Melanocyte of skin (primary cell): ENCODE measurements at places on chromosomes 2 and 18. TPM values are rescaled to one million over a fixed set of nuclear protein-coding genes. Genes with fewer than 3 reads are reported as not detected.

FIGN gene
- total RNA-seq: 2.8 and 4.0 TPM in 2 replicates

VWA3B gene
- total RNA-seq: not detected in 2 replicates

SCYGR4 gene
- not detected in 2 replicates for total RNA-seq

RMDN2 gene
- total RNA-seq: 15.5 and 21.8 TPM in 2 replicates

STON1 gene
- total RNA-seq: 1.0 and 1.8 TPM in 2 replicates

HTR2B gene
- 0.34 and 0.36 TPM in 2 replicates for total RNA-seq

AKAIN1 gene
- not detected in 2 replicates for total RNA-seq

MBP gene
- 189 and 397 TPM in 2 replicates for total RNA-seq

C2orf78 gene
- total RNA-seq: not detected in 2 replicates

C2orf68 gene
- total RNA-seq: 13.3 and 15.0 TPM in 2 replicates

PLA2R1 gene
- total RNA-seq: 1.4 and 4.7 TPM in 2 replicates

LYPD1 gene
- total RNA-seq: 122 and 204 TPM in 2 replicates

CRYBA2 gene
- total RNA-seq: 0.31 TPM in 1 of 2 replicates, not detected in the other

ERICH2 gene
- not detected in 2 replicates for total RNA-seq

FOXD4L1 gene
- total RNA-seq: 0.34 TPM in 1 of 2 replicates, not detected in the other

PROKR1 gene
- under 0.01 TPM in 1 of 2 replicates, not detected in the other for total RNA-seq

COL5A2 gene
- 90.2 and 117 TPM in 2 replicates for total RNA-seq

SERPINB3 gene
- total RNA-seq: not detected in 2 replicates

MAP3K19 gene
- total RNA-seq: not detected in 2 replicates

CENPO gene
- total RNA-seq: 35.8 and 36.6 TPM in 2 replicates

STAT4 gene
- total RNA-seq: 0.46 and 0.67 TPM in 2 replicates

HOXD3 gene
- 2.7 and 3.4 TPM in 2 replicates for total RNA-seq

ZAP70 gene
- under 0.01 TPM in 1 of 2 replicates, not detected in the other for total RNA-seq

L3MBTL4 gene
- total RNA-seq: 0.77 and 1.00 TPM in 2 replicates

COBLL1 gene
- 13.7 and 16.8 TPM in 2 replicates for total RNA-seq

C2orf15 gene
- 0.15 TPM in 1 of 2 replicates, not detected in the other for total RNA-seq

CLHC1 gene
- 7.4 and 8.0 TPM in 2 replicates for total RNA-seq

SLC20A1 gene
- total RNA-seq: 24.1 and 57.8 TPM in 2 replicates

NPHP1 gene
- total RNA-seq: 3.6 and 5.2 TPM in 2 replicates

KANSL3 gene
- 32.7 and 34.1 TPM in 2 replicates for total RNA-seq

ARHGEF4 gene
- total RNA-seq: 1.5 and 2.0 TPM in 2 replicates

EMILIN2 gene
- 19.3 and 22.5 TPM in 2 replicates for total RNA-seq

CRYGD gene
- total RNA-seq: 0.33 TPM in 1 of 2 replicates, not detected in the other

SGPP2 gene
- total RNA-seq: not detected in 2 replicates

REG3A gene
- total RNA-seq: not detected in 2 replicates

ALPI gene
- not detected in 2 replicates for total RNA-seq

AGFG1 gene
- total RNA-seq: 136 and 182 TPM in 2 replicates

TMEM178A gene
- 0.36 TPM in 1 of 2 replicates, not detected in the other for total RNA-seq

SPIRE1 gene
- total RNA-seq: 47.3 and 52.1 TPM in 2 replicates

CHRNG gene
- not detected in 2 replicates for total RNA-seq

NEB gene
- 1.4 and 1.5 TPM in 2 replicates for total RNA-seq

CD226 gene
- 0.93 and 1.7 TPM in 2 replicates for total RNA-seq

COQ10B gene
- total RNA-seq: 46.9 and 48.2 TPM in 2 replicates

KCNIP3 gene
- 114 and 168 TPM in 2 replicates for total RNA-seq
